ENCODE measurements at places on chromosomes 2 and 18.

DNA sequence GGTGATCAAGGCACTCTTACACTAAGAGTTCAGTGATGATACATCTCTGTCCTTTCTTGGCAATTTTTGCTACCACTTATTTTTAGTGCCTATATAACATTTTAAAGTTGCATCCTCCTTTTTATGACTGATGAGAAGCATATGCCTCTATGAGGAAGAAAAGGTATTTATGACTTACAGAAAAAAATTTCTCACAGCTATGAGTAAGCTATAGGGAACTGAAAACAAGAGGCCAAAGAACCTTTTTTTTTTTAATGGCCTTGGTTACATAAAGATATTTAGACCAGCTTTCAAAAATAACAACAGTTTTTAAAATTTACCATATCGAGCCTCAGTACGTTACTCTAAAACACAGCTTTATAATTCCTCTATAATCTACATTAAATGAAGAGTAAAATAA, 21.3 kb downstream of the MBD5 start:
- DNase-seq = peak; percentile 6

DNA sequence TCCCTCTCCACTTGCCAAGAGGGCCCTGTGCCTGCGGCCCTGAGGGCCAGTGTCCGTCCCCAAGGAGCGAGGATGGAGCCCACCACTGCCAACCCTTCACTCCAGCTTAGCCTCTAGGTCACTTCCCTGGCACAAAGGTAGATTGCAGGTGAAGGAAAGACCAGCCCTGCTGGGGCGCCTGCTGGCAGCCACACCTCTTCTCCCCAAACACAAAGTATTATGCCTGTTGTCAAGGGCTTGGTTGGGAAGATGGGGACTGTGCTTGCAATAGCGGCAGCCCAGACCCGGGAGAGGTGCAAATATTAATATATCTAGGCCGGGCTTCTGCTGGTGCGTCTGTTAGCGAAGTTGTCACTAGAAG, 7.7 kb downstream of the KCNF1 start:
- no peak for DNase-seq

DNA sequence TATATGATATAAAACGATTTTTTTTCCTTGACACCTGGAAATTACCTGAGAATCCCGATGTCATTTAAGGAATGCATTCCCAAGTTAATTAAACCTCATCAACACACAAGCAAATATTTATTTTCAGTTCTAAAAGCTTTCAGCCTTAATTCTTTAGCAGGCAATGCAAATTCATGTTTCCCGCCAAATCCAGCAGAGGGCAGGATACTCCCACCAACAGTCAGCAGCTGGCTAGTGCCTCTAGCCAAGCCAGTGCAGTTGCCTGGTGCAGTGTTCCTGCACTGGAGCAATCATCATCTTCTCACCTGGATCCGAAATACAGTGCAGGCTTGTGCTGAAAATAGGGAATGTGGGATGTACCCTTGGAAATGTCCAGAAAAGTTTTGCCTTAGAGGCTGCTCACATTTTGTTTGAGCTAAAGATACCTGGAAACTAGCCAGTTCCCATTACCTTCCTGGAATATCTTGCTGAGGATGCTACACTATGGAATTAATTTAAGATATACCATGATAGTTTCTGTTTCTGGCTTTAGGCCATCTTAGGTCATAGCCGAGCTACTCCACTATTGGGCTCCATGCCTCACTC, 48.4 kb upstream of the CYTIP start:
- peak; percentile 69 for DNase-seq

- no peak for DNase-seq
Measured at GRCh38 chr2:96928277-96928781, 58.1 kb downstream of the FAM178B start.

DNA sequence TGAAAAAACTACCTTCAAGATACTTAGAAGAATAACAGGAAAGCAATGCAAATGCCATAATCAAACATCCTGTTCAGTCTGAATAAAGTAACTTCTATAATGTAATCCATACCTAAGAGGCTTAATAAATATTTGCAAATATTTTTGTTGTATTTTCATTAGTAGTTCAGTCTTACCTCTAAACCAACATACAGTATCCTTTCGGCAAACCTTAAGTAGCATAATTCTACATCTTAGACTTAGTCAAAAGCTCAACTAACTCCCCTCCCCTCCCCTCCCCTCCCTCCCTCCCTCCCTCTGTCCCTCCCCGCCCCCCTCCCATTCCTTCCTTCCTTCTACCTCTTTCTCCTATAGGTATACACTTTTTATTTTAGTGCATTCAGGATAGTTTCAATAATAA, 1373.2 kb downstream of the SUCLG1 start:
- DNase-seq = no peak

GRCh38 chr18:30177056-30177455, 865.5 kb downstream of the DSC3 start:
- no peak for DNase-seq

GRCh38 chr2:105877945-105878344, 133.2 kb downstream of the NCK2 start:
- DNase-seq = no peak

DNA sequence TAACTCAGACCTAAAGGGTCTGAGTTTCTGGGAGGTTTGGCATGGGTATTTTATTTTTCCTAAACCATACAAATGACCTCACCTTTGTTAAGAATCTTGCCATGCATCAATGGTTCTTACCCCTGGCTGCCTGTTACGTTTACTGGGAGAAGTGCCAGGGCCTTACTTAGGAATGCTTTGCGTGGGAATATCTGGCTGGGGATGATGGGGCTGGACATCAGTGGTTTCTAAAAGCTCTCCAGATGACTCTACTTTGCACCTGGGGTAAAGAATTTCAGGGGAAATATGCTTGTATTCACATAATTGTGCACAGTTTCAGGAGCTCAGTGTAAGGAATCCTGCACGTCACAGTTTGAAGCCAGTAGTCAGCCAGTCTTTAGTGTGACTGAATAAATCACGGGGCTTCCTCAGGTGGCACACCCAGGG, 18.2 kb upstream of the DAW1 start:
- DNase-seq = no peak

- no peak for DNase-seq
Measured at GRCh38 chr2:36486521-36487044, 111.4 kb downstream of the FEZ2 start.

GRCh38 chr2:11797846-11798245, 51.4 kb downstream of the LPIN1 start:
- no peak for DNase-seq

- peak; percentile 54 for DNase-seq
Measured at GRCh38 chr2:117983040-117983439, 30.8 kb downstream of the CCDC93 start.

GRCh38 chr2:68771211-68771751, 36.7 kb downstream of the ARHGAP25 start:
- no peak for DNase-seq

GRCh38 chr2:96882230-96882629, 12.3 kb upstream of the SEMA4C start:
- no peak for DNase-seq

- DNase-seq = peak; percentile 44
Measured at GRCh38 chr2:62229082-62229605, 33.2 kb downstream of the B3GNT2 start.

GRCh38 chr2:121382744-121383143, 97.7 kb upstream of the TFCP2L1 start:
- DNase-seq = no peak

DNA sequence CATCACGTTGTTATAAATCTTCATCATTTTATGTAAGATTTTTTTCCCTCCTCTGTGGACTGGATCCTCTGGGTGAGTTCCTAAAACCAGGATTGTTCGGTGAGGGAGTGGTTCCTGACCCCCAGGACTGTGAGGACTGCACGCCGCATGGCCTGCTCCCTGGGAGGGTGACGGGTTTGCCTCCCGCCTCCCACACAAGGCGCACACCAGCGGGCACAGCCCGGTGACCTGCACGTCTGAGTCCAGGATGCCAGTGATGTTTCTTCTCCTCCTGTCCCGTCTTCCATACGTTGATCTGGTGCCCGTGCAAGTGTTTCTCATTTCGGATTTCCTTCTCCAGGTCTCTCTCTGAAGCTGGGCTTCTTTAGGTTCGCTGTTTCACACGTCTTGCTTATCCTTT, 27.1 kb downstream of the CTDP1 start:
- DNase-seq = no peak

DNA sequence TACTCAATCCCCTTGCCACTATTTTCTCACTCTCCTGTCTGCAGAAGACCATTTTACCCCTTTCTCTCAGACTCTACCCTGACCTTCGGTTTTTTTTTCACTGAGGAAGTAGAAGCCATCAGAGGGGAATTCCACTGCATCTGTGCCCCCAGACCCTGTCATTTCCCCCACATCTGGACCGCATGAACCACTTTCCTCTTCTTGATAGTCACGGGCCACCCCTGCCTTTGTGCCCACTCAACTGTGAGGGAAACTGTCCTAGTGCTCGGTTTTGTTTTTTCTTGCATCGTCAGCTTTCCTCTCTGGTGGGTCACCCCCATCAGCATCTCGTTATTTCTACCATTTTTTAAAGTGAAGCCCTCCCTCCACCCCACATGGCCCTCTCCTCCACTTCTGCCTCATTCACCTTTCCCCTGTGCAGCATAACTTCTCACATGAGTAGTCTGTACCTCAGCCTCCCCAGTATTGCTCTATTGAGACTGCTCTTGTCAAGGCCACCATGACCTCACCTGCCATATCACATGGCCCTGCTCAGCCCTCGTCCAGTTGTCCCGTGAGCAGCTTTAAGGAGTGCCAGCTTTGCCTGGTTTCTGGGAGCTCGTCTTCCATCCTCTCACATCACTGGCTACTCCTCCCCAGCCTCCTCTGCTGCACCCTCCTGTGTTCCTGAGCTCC, 32.4 kb downstream of the TMEM87B start:
- DNase-seq = no peak

- no peak for DNase-seq
Measured at GRCh38 chr2:54065411-54065810, 50.0 kb upstream of the ACYP2 start.

GRCh38 chr2:1992280-1992679, 248.0 kb upstream of the PXDN start:
- DNase-seq = no peak

- peak; percentile 35 for DNase-seq
Measured at GRCh38 chr2:168552450-168552856, 96.4 kb downstream of the CERS6 start.

- DNase-seq = no peak
Measured at GRCh38 chr2:46647041-46647440, 167.7 kb downstream of the TMEM247 start.

DNA sequence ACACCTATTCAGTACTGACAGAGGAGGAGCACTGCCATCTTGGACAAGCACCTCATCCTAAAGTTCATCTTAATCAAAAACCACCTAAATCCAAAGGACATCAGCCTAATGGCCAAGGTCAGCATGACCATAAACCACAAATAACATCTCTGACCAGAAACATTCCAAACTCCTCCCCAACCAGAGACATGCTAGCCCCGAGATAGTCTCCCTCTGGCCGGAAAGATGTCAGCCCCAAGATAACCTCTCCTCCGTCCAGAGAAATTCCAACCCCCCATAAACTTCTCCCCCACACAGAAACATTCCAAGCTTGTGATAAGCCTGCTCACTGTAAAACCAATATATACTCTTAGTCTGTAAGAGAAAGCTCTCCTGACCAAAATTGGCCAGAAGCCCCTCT, 260.6 kb downstream of the CLIP4 start:
- DNase-seq = no peak

DNA sequence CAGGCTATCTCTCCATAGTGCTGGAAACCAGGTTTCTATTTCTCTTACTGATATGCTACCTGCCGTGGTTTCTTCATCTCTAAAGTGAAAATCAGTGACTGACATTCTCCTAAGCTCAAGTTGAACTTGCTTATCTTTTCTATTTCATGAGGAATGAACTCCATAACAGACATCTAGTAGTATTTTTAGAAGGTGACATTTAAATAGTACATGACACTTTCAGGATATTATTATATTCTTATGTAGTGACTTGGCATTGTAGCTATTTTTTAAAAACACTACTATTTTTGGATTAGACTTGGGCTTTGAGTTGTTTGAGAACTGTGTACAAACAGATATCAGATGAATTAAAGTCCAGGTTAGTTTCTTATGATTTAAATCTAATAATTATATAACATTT, 1381.8 kb downstream of the DSC3 start:
- DNase-seq = no peak

DNA sequence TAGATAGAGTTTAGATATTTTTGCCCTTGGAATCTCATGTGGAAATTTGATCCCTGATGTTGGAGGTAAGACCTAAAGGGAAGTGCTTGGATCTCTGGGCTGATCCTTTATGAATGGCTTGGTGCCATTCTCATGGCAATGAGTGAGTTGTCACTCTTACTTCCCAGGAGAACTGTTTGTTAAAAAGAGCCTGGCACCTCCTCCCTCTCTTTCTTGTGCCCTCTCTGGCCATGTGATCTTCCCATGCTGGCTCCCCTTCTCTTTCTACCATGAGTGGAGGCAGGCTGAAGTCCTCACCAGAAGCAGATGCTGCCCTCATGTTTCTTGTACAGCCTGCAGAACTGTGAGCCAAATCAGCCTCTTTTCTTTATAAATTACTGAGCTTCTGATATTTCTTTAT, 276.9 kb downstream of the ZNF804A start:
- DNase-seq = no peak

GRCh38 chr2:182090486-182090885, 104.8 kb downstream of the PPP1R1C start:
- no peak for DNase-seq

DNA sequence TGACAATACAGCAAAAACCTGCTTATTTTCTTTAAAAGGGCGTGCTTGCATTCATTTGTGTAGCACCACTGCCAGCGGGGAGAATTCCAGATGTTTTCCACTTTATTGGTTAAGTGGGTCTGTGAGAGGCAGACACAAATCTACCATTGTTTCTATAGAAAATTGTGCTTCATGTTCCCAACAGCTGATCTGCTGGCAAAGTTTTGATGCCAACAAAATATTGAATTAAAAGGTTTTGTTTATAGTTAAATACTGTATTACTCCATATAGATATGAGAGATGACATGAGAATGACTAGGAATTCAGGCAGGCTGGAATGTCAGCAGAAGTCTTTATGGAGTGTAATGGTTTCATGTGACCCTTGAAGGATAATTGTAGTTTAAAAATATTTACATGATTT, 182.7 kb downstream of the MC4R start:
- DNase-seq = no peak

- no peak for DNase-seq
Measured at GRCh38 chr2:1774929-1775328, 30.6 kb upstream of the PXDN start.

GRCh38 chr18:56294484-56295183, 343.8 kb downstream of the TXNL1 start:
- DNase-seq = no peak

GRCh38 chr2:1052771-1053191, 102.1 kb downstream of the SNTG2 start:
- no peak for DNase-seq

DNA sequence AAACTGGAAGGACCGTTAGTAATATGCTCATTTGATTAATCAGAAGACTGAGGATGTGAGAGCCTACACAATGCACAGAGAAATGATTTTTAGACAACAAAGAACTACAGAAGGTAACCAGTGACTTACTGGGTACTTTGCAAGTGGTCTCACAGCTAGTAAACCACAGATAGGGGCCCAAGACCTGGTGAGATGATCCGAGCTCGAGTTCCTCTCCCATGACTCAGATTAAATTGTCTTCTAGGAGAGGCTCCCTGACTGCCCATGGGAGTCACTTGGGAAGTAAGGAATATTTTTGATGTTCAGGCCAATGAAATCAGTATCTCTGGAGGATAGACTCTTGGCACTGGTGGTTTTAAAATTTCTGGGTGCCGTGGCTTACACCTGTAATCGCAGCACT, 220.2 kb downstream of the CLIP4 start:
- DNase-seq = no peak

Measured in suppressor macrophage treated with lipopolysaccharide for 1 hour (primary cell).